ENCODE measurements at places on chromosomes 13 and 19. TPM values are rescaled to one million over a fixed set of nuclear protein-coding genes. Genes with fewer than 3 reads are reported as not detected.
A peak's percentile ranks its signal among the peaks of the same experiment; 100 is the strongest.

The KDM4B gene
- 39.0 TPM for total RNA-seq

The KLK1 gene
- total RNA-seq = 1.7 TPM

The FCHO1 gene
- total RNA-seq = 7.4 TPM

The MATK gene
- 22.6 TPM for total RNA-seq

The OR10H5 gene
- not detected for total RNA-seq

The EDNRB gene
- total RNA-seq = 61.7 TPM

GRCh38 chr19:2415281-2415972, 12.0 kb downstream of the TIMM13 start:
- DNase-seq = no peak
- no peak overlapping the region for H3K27ac ChIP-seq
- H3K4me1 ChIP-seq = no peaks in the 10 kb centered on the region
- H3K27me3 ChIP-seq = no peaks in the 10 kb centered on the region

GRCh38 chr19:17772172-17772571, 20.9 kb downstream of the FCHO1 start:
- DNase-seq = no peak
- no peak overlapping the region for H3K4me3 ChIP-seq
- H3K27ac ChIP-seq = no peak overlapping the region
- no peaks in the 10 kb centered on the region for H3K36me3 ChIP-seq
- no peaks in the 10 kb centered on the region for H3K4me1 ChIP-seq

DNA sequence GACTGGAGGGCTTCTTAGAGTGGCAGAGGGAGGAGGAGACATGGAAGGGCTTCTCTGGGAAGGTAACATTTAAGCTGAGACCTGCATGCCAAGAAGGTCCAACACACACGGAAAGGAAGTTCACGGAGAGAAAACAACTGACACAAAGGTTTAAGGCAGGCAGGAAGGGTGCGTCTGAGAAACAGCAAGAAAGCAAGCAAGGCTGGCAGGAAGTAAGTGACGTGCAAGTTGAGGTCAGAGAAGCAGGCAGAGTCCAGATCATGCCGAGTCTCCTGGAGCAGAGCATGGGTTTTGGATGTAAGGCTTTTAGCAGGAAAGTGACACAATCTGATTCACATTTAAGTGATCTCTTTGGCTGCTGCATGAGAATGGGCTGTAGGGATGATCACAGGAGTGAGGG, 60.5 kb downstream of the ATP7B start:
- H3K27me3 ChIP-seq = no peaks in the 10 kb centered on the region
- H3K4me3 ChIP-seq = no peak overlapping the region
- H3K36me3 ChIP-seq = no peaks in the 10 kb centered on the region

- H3K27me3 ChIP-seq = no peaks in the 10 kb centered on the region
- no peaks in the 10 kb centered on the region for H3K36me3 ChIP-seq
- peaks cover 13% of the 10 kb centered on the region for H3K4me1 ChIP-seq
Observed at GRCh38 chr13:73717632-73718031, 416.6 kb downstream of the KLF12 start.

- H3K4me1 ChIP-seq = no peaks in the 10 kb centered on the region
- DNase-seq = no peak
- peaks cover 32% of the 10 kb centered on the region for H3K27me3 ChIP-seq
- no peak overlapping the region for H3K4me3 ChIP-seq
Observed at GRCh38 chr13:24983094-24983493, 112.8 kb upstream of the PABPC3 start.

GRCh38 chr13:36834299-36834698, 15.3 kb downstream of the RFXAP start:
- DNase-seq = no peak
- no peak overlapping the region for H3K27ac ChIP-seq
- no peaks in the 10 kb centered on the region for H3K27me3 ChIP-seq
- peaks cover 5% of the 10 kb centered on the region for H3K36me3 ChIP-seq

DNA sequence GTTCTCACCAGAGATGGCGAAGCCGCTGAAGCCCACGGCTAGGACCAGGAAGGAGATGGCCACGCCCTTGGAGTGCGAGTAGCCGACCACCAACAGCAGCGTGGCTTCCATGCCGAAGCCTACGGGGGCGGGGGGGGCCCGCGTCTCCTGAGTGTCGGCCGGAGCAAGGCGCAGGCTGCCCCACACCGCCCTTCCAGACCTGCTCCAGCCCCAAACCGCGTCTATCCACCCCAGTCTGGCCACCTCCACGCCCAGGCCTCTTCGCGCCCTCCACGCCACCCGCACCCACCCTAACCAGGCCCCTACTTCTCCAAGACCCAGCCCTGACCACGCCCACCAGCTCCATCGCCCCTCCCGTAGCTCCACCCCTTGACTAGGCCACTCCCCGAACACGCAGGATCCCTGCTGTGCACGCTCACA, 6.2 kb downstream of the GFY start:
- DNase-seq = no peak
- H3K4me1 ChIP-seq = peaks cover 4% of the 10 kb centered on the region
- no peaks in the 10 kb centered on the region for H3K36me3 ChIP-seq
- no peak overlapping the region for H3K27ac ChIP-seq
- peaks cover 93% of the 10 kb centered on the region for H3K27me3 ChIP-seq

- H3K27me3 ChIP-seq = no peaks in the 10 kb centered on the region
- no peak for DNase-seq
- peaks cover 40% of the 10 kb centered on the region for H3K36me3 ChIP-seq
- no peak overlapping the region for H3K4me3 ChIP-seq
- no peak overlapping the region for H3K27ac ChIP-seq
Observed at GRCh38 chr13:42223681-42224080, 48.3 kb upstream of the AKAP11 start.

DNA sequence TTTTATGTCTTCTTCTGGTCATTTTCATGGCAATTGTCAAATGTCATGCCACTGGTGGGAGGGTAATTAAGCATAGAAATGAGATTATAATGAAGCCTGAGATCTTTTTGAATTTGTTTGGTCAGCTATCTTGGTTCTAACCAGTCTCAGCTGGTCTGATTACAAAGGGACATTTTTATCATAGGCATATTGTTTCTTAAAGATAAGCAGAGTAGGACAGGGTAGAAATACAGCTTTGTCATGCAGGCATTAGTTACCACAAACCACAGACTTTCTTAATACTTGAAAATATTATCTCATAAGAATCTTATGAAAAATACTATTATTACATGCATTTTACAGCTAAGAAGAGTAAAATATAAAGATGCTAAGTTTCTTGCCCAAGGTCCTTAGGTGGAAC, 1761.5 kb downstream of the PCDH9 start:
- no peaks in the 10 kb centered on the region for H3K27me3 ChIP-seq
- H3K4me1 ChIP-seq = no peaks in the 10 kb centered on the region
- no peak overlapping the region for H3K4me3 ChIP-seq
- DNase-seq = no peak
- H3K36me3 ChIP-seq = no peaks in the 10 kb centered on the region

DNA sequence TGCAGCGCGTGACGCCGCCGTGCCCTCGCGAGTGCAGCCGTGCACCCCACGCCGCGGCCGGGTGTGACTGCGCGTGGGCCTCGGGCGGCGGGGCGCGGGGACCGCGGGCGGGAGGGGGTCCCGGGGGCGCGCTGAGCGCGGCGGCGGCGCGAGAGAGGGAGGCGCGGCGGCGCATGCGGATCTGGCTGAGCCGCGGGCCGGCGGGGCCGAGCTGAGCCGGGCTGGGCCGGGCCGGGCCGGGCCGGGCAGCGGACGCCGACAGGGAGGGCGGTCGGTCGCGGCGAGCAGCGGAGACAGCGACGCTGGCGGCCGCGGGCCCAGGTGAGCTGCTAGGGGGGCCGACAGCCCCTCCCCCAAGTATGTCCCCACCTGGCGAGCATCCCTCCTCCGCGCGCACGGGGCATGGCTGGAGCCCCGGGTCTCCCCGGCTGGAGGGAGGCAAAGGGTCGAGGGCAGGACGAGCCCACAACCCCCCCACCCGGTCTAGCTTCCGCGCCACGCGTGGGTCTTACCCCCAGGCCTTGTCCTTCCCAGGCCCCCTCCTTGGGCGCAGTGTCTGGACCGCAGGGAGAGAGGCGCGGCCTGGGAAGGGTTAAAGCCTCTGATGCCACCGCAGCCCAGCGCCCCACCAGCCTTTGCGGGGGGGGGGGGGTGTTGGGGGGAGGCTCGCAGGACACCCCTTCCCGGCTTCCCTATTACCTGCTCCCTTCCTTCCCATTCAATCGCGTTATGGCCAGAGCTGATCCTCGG, at the start of gene SPTBN4:
SPTBN4 (plus strand) TSS at position 17 of the 750 bp plus-strand sequence. CDS start 5,621 bp downstream, outside the sequence.
- H3K4me1 ChIP-seq = peaks cover 33% of the 10 kb centered on the region
- peak within 1 kb of the TSS; percentile 87 for H3K4me3 ChIP-seq
- peak; percentile 72 for DNase-seq

GRCh38 chr13:22562116-22562515, 618.7 kb upstream of the SGCG start:
- no peak overlapping the region for H3K27ac ChIP-seq
- H3K4me3 ChIP-seq = no peak overlapping the region
- no peaks in the 10 kb centered on the region for H3K36me3 ChIP-seq
- no peak for DNase-seq
- H3K27me3 ChIP-seq = no peaks in the 10 kb centered on the region

DNA sequence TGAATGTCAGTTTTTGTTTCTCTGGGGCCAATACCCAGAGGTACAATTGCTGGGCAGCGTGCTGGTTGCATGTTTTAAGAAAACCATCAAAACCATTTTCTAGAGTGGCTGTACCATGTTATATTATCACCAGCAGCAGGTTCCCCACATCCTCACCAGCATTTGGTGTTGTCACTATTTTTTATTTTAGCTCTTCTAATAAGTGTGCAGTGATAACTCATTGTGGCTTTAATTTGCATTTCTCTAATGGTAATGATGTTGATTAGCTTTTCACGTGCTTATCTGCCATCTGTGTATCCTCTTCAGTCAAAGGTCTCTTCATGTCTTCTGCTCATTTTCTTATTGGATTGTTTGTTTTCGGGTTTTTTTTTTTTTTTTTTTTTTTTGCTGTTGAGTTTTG, 21.9 kb downstream of the PAK4 start:
- no peak for DNase-seq
- H3K4me3 ChIP-seq = no peak overlapping the region
- H3K36me3 ChIP-seq = no peaks in the 10 kb centered on the region
- no peaks in the 10 kb centered on the region for H3K27me3 ChIP-seq
- H3K27ac ChIP-seq = no peak overlapping the region

DNA sequence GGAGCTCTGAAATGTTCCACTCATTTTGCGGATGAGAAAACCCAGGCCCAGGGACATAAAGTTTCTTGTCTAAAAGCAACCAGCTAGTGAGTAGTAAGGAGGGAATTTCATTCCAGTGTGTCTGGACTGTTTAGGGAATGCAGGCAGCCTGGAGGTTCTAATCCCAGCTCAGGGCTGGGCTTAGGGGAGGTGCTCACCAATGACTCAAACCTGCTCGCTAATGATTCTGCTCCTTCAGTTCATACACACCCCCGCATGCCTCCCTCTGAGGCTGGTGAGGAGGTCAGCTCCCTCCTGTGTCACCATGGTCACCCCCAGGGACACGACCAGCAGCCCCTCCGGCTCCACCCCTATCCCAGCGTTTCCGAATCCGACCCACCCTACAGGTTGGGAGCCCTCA, 34.6 kb downstream of the CYP4F2 start:
- no peaks in the 10 kb centered on the region for H3K4me1 ChIP-seq
- H3K4me3 ChIP-seq = no peak overlapping the region
- no peak overlapping the region for H3K27ac ChIP-seq
- DNase-seq = no peak

- DNase-seq = no peak
- no peak overlapping the region for H3K27ac ChIP-seq
- peaks cover 34% of the 10 kb centered on the region for H3K36me3 ChIP-seq
Observed at GRCh38 chr19:12698138-12698537, 1.7 kb upstream of the FBXW9 start.

- no peaks in the 10 kb centered on the region for H3K27me3 ChIP-seq
- peak overlapping the region; percentile 63 for H3K4me3 ChIP-seq
- DNase-seq = peak; percentile 81
- H3K4me1 ChIP-seq = peaks cover 25% of the 10 kb centered on the region
Observed at GRCh38 chr19:18436671-18437490, 1.1 kb downstream of the ISYNA1 start.

GRCh38 chr13:77697217-77698103, at the start of gene SLAIN1:
Gene SLAIN1, plus strand, starts transcription at chr13:77697687. Its CDS starts 227 bp downstream, at chr13:77697914.
- peaks cover 7% of the 10 kb centered on the region for H3K4me1 ChIP-seq
- no peaks in the 10 kb centered on the region for H3K36me3 ChIP-seq

- DNase-seq = no peak
- H3K4me1 ChIP-seq = no peaks in the 10 kb centered on the region
- no peaks in the 10 kb centered on the region for H3K27me3 ChIP-seq
- H3K36me3 ChIP-seq = peaks cover 19% of the 10 kb centered on the region
Observed at GRCh38 chr19:8601796-8602195, 8.7 kb downstream of the ADAMTS10 start.

DNA sequence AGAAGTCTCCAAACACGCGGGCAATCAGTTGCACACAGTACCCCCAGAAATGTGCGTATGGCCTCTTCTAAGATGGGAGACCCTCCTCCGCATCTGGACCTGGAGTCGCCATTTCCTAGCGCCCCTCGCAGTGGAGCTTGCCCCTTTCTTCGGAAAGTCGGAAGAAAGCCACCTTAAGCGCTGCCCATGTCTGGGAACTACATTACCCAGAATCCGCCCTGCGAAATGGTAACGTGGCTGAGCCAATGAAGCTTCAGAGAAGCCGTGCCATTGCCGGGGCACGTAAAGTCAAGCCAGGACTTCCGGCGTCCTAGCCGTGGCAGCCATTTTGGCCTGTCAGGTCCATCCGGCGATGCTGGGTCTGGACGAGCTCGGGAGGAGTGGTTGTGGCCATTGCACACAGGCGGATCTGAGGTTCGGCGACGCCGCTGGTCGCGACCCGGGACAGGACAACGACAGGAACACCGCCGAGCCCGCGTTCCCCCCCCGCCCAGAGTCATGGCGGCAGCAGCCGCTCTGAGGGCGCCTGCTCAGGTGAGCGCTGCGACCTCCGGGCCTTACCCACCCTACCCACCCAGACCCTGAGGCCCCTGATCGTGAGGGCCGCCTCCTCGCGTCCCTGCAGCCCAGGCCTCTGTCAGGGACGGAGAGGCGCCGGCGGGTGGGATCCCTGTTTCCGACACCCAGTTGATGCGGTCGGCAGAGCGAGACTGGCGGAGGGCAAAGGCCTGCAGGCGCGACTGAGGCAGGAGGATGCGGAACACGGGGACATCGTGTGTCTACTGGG, at the start of gene ZNF586:
ZNF586 (plus strand) TSS at position 332 of the 787 bp plus-strand sequence; CDS start at position 499, 167 bp downstream.
- DNase-seq = peak; percentile 94
- peaks cover 16% of the 10 kb centered on the region for H3K4me1 ChIP-seq
- H3K4me3 ChIP-seq = peak within 1 kb of the TSS; percentile 99
- no peaks in the 10 kb centered on the region for H3K36me3 ChIP-seq

DNA sequence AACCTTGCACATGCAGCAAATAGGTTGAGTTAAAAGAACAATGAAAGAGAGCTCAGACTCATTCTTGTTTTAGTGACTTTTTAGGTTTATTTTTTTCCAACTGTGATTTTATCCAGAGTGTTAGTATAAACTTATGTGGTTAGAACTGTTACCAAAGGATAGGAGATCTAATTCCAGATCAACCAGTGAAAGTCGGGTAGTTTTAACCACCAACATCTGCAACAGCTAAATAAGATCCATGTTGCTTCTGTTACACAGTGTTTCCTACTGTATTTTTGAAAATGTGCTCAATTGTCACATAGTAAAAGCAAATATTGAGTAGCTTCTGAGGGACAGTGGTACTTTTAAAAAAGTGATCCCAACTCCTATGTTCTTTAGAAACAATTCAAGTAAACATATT, 53.9 kb upstream of the ARGLU1 start:
- no peak overlapping the region for H3K4me3 ChIP-seq
- DNase-seq = no peak
- no peak overlapping the region for H3K27ac ChIP-seq
- H3K4me1 ChIP-seq = peaks cover 3% of the 10 kb centered on the region

All from upper lobe of right lung (tissue), 1 donor.